ENCODE measurements at places on chromosomes 5 and 9.

- DNase-seq = no peak
Measured at GRCh38 chr5:124873188-124873587, 126.7 kb upstream of the ZNF608 start.

GRCh38 chr9:124000161-124000783 lies 11.3 kb upstream of the LHX2 start:
- no peak for DNase-seq

DNA sequence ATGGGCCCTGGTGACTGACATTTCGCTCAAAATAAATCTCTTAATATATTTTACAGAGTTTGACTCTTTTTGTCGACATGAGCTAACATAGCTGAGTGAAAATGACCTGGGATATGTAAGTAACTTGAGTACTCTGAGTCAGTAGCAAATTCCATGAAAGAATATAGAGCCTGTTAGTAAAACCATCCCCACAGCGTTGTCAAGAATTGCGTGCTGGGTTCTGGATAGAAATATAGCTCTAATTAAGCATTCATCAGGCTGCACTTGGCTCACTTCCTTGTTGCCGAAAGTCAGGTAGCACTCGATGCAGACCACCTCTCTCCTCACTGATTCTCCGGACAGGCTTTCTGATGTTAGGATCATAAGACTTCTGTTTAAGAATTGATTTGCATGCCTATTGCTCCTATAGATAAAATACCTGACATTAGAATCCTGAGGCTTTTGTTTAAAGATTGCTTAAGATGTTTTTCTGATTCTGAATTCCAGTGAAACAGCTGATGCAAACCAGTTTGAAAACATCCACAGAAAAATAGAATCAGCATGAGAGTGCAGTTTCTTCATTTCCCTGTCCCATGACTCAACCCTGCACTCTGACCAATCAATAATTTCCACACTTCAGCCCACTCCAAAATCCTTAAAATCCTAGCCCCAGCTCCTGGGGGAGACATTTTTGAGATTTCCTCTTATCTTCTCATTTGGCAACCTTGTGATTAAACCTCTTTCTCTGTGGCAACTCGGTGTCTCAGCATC lies 310.6 kb downstream of the DIRAS2 start:
- no peak for DNase-seq

- no peak for DNase-seq
Measured at GRCh38 chr9:113868501-113868900, 7.6 kb upstream of the ZNF618 start.

DNA sequence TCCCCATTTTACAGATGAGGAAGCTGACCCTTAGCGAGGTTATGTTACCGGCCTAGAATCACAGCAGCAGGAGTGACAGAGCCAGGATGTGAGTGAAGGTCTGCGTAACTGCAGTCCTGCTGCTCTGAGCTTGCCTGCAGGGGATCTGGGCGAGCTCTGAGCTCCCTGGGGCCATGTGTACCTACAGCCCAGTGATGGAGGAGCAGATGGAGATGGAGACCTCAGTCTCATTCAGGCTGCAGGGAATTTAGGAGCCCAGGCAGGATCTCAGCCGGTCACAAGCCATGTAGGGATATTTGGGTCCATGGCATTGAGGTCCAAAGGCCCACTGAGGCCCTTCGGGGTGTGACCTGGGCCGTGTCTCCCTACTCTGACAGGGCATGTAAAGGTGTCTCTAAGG lies 170.6 kb downstream of the CACNA1B start:
- DNase-seq = no peak

DNA sequence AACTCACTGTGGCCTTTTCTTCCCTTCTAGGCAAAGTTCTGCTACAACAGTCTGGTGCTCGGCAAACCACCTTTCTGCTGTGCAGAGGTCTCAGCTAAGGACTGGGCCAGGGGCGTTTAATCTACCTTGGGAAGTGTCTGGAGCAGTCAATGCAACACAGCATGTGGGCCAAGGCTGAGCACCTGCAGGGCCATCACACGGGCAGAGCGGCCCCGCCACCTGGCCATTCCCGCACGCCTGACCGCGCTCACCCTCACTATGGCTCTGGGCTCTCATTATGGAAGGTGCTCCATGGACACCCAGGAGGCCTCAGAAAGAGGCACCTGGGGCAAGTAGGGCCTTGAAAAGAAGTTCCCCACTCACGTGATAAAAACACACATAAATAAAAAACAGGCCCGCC lies 65.7 kb upstream of the TBC1D9B start:
- DNase-seq = no peak

DNA sequence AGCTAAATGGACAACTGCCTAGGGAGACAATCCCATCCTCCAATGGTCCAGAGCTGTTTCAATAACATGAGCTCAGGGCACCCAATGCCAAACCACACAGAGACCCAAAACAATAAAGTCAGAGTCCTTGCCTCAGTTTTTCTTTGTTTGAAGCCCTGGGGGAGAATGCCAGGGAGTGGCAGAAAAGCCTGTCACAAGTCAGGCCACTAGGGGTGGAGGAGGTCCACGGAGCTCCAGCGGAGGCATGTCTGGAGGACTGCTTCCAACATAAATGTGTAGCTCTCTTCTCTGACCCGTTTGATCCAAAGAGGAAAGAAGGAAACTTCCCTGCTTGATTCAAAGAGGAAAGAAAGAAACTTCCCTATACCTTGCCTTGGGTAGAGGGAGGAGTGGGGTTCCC lies 175.3 kb downstream of the HSPA4 start:
- DNase-seq = no peak

DNA sequence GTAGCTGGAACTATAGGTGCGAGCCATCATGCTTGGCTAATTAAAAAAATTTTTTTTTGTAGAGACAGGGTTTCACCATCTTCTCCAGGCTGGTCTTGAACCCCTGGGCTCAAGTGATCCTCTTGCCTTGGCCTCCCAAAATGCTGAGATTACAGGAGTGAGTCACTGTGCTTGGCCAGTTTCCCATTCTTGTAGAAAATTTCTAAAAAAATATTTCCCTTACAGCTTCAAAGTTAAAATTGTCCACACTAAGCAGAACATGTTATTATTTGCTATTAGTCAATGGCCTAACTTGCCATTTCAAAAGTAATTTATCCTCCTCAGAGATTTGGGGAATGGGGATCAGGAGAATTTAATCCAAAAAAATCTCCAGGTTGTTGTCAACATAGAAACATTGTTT lies 40.1 kb downstream of the SLC38A9 start:
- DNase-seq = no peak

- DNase-seq = no peak
Measured at GRCh38 chr5:155726267-155726666, 600.7 kb upstream of the SGCD start.

Measured in effector memory CD4-positive, alpha-beta T cell (primary cell).